ENCODE measurements at places on chromosomes 7 and 10.

GRCh38 chr7:158032561-158033115, 555.0 kb downstream of the PTPRN2 start:
- DNase-seq = no peak

DNA sequence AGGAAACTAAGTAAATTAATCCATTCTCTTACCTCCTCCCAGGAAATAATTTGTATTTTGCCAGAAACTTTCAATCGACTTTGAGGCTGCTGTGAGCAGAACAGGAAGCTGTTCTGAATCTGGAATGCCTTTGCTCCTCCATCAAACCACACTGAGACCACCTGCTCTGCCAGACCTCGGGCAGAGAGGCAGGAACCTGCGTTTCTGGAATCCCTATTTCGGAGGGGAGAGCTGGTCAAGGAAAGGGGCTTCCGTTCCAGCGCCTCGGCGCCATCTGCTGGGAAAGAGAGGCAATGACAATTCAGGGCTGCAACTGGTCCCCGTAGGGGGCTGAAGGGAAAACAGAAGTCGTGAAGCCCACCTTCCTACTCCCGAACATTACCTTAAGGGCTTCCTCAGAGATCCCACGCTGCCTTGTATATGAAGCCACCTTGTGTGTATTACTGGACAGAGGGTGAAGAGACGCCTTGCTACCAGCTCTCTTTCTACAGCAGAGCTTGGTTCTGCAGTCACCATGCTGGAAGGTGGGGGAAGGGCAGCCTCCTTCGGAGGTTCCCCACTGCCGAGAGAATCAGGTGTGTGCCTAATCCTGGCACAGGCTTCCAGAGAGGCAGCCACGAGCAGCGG, 31.2 kb downstream of the ZNF467 start:
- peak; percentile 87 for DNase-seq

DNA sequence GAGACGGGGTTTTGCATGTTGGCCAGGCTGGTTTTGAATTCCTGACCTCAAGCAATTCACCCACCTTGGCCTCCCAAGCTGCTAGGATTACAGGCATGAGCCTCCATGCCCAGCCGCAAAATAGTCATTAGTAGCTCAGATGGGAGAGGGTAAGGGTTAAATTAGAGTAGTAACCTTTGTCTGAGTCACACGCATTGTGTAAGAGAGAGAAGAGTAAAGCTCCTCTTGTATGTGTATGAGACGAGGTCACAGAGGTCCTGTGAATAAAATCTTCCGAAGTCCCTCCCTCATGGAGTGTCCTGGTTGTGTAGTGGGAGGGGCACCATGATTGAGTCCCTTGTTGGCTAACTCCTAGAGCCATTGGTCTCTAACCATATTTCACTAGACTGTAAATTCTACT, 85.2 kb upstream of the CDC14C start:
- no peak for DNase-seq

GRCh38 chr7:123198668-123199652, 809 bp downstream of the SLC13A1 start:
- no peak for DNase-seq

- no peak for DNase-seq
Measured at GRCh38 chr10:122827302-122827701, 18.4 kb downstream of the CUZD1 start.

GRCh38 chr7:98621573-98622482, 4.7 kb downstream of the NPTX2 start:
- DNase-seq = no peak

DNA sequence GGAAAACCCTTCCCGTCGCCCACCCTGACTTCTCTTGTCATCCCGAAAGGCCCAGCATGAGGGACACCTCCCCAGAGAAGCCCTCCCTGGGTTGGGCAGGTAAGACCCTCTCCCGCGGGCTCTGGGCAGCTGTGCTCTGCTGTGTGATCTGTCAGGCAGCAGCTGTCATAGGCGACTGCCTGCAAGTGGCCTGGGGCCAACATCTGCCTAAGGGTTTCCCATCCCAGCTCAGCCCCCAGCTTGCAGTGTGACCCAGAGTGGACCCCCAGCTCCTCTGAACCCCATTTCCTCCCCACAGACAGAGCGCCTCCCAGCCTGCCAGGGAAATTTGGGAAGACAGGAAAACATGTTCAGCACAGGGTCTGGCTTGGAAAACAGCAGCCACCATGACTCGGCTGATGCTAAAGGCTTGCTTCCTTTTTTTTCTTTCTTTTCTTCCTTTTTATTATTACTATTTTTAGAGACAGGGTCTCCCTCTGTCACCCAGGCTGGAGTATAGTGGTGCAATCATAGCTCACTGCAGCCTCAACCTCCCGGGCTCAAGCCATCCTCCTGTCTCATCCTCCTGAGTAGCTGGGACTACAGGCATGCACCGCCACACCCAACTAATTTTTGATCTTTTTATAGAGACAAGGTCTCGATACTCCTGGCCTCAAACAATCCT, 18.3 kb upstream of the TNRC18 start:
- DNase-seq = no peak

GRCh38 chr7:16636555-16637101, 8.9 kb downstream of the ANKMY2 start:
- DNase-seq = no peak

DNA sequence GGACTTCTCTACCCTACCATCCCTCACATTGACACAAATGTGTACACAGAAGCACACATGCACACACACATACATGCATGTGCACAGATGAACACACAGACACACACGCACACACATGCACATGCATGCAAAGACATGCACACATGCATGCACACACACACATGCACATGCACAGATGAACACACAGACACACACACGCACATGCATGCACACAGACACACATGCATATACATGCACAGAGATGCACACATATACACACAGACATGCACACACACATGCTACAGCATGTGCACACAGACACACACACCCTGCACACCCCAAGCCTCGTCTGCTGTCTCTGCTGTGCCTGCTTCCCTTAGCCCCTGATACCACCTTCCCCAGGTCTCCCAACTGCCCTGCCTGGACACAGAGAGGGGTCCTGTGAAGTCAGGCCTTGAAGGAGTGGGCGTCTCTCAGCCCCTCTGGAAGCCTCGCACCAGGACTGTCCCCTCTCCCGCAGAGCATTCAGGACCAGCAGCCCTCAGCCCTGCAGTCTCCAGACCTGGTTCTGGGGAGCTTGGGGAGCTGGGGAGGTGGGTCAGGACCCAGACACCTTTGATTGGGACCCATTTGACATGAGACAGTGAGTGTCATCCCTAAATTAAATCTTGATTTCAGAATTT, 181.8 kb downstream of the DNAJB6 start:
- DNase-seq = no peak

GRCh38 chr7:117759950-117760640, 113.1 kb downstream of the CTTNBP2 start:
- no peak for DNase-seq

GRCh38 chr7:158364451-158364850, 223.2 kb downstream of the PTPRN2 start:
- no peak for DNase-seq

DNA sequence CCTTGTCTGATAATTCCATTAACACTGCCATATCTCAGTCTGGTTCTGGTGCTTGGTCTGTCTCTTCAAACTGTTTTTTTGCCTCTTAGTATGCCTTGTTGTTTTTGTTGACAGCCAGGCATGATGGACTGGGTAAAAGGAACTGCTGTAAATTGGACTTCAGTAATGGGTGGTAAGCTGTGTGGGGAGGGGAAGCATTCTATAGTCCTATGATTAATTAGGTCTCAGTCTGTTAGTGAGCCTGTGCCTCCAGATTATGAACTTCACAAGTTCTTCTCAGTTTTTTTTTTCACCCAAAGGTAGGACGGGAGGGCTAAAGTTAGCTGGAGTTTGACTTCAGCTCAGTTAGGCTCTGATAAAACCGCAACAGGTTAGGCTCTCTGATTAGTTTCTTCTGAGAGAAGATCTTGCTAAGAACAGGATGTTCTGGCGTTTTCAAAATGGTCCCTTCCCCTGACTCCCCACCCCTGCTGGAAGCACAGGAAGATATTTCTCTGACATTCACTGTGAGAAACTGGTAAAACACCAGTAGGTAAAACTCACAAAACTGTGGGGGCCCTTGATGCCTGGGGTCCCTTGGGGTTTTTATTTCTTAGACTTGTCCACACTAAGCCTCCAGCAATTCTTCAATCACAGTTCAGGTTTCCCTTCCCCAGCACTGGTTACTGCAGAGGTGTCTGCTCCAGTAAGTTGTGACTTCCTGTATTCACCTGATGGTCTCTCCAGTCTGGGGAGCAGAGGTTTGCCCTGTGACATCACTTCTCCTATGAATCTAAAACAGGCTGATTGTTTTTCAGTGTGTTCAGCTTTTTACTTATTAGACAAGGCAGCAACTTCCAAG, 43.3 kb upstream of the CCDC71L start:
- no peak for DNase-seq

GRCh38 chr10:100816671-100817070, 71.3 kb downstream of the PAX2 start:
- no peak for DNase-seq

DNA sequence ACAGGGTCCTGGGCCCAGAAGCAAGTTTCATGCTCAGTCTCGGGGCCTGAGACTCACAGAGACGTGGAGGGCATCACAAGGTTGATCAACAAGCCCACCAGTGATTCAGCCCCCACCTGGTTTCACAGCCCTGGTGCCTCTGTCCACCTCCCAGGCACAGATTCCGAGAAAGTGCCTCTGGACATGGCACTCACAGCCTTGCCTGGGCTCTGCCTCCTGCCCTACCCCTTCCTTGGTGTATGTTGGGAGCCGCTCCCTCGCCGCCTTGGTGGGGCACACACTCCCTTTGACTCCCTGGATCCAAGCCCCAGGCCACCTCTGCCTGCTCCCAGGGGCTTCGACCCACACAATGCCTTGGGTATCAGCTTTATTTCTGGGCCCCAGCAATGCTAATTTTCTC, 200.8 kb upstream of the PPP2R2D start:
- no peak for DNase-seq

DNA sequence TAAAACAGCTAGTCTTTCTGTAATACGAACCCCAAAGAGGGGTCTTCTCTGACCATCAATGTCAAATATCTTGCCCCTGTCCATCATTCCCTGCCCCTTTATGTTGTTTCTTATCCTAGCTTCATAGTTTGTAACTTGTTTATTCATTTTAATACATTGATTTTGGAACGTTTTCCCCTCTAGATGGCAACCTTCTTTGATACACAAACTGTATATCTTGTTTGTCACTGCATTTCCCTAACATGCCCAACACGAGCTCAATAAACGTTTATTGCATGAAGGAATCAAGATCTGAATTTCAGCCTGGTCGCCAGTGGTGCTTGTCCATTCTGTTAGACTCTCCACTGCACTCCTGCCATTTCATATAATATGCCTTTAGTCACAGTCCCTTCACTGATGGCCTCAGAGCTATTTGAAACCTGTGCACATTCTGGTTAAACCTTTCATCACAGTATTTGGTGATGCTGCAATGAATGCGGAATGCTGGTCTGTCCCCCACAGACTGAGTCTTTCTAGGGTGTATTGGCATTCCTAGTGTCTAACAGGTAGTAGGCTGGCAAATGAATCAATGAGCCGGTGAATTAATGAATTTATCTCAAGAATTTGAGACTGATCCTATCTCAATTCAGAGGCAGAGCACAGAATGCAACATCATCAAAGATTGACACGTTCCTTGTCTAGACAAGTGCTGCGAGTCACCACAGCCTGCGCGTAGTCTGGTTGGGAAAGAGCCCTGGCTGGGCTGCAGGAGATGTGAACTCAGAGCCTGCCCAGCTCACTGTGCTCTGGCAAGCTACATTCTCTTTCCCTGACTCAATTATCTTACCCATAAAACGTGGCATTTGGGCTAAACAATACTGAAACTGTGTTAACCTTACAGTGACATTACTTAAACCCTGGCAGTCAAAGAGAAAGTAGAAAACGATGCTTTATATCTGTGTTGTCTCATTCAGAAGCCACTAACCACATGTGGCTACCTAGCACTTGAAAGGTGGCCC, 55.2 kb upstream of the FRMD4A start:
- DNase-seq = no peak

DNA sequence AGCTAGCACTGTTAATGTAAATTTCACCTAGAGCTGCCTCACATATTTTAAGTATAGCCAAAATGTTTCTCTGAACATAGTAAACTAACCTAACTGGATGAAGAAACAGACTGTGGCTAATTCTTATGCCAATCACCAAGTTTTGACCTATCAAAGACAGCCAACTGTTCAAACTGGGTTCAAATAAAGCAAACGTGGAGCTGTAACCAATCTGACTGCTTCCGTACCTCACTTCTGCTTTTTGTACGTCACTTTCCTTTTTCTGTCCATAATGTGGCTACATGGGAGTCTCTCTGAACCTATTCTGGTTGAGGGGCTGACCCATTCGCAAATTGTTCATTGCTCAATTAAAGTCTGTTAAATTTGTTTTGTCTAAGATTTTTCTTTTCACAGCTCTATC, 66.3 kb upstream of the ETV1 start:
- no peak for DNase-seq

DNA sequence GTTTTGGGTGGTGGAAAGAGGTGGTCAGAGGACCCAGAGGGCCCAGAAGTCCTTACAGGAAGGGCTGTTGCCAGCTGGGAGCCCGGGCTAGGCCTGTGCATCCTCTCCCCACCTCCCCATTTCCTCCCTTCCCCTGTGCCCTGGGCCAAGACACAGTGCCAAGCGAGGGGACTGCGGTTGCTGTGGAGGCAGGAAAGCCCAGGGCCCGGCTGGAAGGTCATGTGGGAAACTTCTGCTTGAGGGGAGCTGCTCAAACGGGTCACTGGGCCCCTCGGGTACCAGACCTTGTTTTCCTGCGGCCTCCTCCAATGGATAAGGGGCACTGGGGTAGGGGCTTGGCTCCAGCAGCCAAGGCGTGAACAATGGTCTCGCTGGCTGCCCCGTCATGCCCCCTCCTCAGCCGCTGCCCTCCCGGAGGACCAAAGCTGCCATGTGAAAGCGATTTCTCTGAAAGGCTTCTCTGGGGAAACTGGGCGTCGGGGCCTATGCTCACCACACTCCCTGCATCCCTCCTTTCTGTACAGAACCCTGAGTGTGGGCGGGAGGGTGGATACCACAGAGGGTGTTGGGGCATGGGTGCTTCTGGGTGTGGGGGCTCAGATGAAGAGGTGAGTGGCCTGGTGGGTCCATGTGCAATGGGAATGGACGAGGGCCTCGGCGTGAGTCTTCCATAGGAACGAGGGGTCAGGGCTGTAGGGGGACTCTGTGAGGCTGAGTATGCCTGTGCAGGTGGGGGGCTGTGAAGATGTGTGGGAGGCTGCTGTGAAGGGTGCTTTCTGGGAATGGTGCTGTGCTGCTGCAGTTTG, 135.3 kb downstream of the PTPN20 start:
- DNase-seq = no peak

- no peak for DNase-seq
Measured at GRCh38 chr7:79051915-79052314, 401.6 kb downstream of the MAGI2 start.

DNA sequence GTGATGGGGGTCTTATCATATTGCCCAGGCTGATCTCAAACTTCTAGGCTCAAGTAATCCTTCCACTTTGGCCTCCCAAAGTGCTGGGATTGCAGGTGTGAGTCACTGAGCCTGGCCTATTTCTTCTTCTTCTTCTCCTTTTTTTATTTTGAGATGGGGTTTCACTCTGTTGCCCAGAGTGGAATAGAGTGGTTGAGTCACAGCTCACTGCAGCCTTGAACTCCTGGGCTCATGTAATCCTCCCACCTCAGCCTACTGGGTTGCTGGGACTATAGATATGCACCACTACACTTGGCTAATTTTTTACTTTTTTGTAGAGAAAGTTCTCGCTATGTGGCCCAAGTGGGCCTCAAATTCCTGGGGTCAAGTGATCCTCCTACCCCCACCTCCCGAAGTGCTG, 124.3 kb downstream of the SKIDA1 start:
- DNase-seq = no peak

Data from D721Med (cell line).